Esophagus muscularis mucosa (tissue), 4 donors: ENCODE measurements at places on chromosomes 5 and 9. TPM values are rescaled to one million over a fixed set of nuclear protein-coding genes. Genes with fewer than 3 reads are reported as not detected.

DNA sequence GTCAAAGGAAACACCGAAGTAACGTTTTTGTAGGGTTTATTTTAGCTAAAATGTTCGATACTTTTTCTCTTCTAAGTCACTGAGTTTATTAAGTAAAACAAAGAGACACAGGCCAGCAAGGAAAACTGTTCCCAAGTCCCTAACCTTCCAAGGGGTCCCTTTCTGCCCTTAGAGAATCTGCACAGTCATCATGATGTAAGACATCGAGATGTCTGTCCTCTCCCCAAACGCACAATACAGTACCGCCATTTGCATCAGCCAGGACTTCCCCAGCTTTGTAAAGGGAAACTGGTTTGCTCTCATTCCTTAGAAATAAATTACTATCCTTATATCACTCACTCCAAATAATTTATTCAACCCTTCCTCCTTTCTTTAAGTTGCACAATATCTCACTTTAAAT lies 89.3 kb downstream of the MARCHF11 start:
- DNase-seq: no peak

DNA sequence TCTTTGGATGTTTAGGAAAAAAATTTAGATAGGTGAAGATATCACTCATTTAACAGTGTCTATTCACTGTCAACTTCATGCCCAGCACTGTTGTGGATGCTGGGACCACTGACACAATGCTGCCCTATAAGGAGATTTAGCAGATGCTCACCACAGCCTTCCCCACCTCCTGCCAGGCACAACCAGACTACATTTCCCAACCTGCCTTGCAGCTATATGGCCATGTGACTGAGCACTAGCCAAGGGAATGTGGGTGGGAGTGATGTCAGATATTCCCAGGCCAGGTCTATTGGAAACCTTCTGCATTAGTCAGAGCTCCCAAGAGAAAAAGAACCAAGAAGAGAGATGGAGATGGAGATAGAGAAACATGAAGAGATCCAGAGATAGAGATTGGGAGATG lies 302.6 kb upstream of the TAS2R1 start:
- no peak for DNase-seq

DNA sequence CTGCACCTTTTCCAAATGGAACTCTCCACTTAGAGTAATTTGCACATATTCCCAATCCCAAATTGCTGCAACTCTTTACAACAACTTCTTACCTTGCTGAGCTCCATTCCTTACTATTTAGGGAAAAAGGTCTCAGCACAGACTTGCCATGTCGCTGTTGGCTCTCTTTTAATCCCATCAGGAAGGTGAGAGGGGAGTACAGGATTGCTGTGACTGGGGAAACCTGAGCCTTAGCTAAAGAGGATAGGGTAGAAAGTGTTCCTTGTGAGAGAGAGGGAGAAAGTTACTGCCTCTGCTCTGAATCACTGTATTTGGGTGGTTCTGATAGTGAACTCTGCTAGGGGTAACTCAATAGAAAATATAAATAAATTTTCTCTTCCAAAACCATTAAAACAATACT lies 43.7 kb upstream of the GABRA1 start:
- no peak for DNase-seq

The STK32A gene
- 1.4 TPM for total RNA-seq

The PLAC8L1 gene
- not detected for total RNA-seq

The CDC14B gene
- total RNA-seq: 26.9 TPM

The BNC2 gene
- total RNA-seq: 95.3 TPM
